ENCODE measurements at places on chromosomes 2 and 18.
A peak's percentile ranks its signal among the peaks of the same experiment; 100 is the strongest.

GRCh38 chr2:8134473-8134932, 547.4 kb upstream of the ID2 start:
- DNase-seq, result no peak

GRCh38 chr18:52750995-52751394, 411.0 kb downstream of the DCC start:
- no peak for DNase-seq

DNA sequence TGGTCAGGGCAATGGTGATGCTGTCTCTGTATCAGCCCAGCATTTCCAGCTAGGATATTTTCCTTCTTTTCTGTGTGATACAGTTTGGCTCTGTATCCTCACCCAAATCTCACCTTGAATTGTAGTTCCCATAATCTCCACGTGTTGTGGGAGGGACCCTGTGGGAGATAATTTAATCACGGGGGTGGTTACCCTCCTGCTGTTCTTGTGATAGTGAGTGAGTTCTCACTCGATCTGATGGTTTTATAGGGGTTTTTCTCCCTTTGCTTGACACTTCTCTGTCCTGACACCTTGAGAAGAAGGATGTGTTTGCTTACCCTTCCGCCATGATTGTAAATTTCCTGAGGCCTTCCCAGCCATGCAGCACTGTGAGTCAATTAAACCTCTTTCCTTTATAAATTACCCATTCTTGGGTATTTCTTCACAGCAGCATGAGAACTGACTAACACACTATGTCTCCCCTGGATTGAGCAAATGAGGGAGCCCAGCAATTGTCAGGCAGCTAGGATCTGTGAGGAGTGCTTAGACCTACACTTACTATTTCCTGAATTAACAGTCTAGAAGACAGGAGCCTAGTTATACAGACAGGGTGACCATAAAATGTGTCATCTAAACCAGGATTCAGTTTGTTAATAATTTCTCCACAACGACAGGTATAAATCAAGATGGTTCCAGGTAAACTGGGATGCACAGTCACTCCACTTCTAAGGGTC, 6.0 kb downstream of the SCN2A start:
- no peak for DNase-seq

DNA sequence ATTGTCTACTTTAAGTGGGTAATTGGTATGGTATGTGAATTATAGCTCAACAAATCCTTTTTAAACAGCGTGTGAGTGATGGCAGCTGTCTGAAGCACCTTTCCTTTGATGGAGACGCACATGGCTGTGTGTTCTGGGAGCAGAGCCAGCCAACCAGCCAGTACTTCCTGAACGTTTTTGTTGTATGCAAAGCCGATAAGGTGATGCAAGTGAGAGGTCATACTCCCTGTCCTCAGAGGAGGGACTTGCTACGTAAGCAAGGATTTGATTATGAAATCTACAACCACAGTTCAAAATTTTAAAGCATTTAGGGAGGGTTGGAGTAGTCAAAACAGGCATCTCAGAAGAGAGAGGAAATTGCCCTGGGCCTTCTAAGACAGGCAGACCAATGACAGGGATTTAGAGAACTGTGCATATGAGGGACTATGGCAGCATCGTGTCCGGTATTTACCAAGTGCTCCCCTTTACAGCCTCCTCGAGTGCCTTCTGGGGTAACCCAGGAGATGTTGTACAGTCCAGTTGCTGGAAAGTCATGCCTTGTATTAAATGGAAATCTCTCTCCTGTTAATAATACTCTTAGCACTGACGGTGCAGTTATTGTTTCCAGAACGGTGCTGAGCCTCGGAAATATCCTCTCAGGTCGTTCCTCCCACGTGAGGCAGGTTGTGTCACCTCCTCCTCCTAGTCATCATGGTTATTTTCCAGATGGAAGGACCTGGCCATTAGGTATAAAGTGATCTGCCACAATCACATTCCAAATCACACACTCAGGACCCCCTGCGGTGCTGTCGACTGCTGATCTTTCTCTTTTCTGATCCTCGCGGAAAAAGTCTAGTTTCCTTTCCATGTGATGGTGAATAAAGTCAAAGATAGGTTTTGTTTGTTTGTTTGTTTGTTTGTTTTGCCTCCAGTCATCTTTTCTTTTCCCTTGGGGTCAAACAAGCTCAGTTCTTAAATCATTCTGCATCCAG, 28.4 kb downstream of the ARHGEF4 start:
- DNase-seq, result no peak

DNA sequence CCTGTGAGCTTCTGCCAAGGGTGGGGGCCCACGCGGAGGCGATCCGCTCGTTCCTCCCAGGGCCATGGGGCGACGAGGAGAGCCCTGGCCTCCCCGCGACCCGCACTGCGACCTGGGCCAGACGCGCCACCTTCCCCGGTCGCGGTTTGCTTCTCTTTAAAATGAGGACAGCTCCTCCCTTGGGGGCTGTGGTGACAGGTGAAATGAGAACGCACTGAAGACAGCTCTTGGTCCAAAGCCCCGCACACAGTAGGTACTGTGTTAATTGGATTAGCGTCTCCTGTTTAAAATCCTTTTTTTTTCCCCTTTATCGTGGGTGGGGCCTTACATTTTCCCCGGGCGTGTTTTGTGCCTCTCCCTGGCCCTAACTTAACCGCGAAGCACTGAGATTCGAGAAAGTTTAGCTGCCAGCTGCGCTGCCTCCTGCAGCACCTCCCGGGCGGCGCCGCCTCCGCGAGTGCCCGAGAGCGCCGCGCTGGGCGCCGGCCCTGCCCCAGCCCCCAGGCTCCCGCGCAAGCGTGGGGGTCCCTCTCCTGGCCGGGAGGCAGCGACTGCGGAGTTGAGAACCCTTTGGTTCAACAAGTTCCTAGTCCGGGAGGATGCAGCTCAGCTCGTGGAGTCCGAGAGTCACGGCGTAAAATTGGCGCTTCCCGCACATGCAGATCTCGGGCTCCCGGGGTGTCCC, 1.1 kb downstream of the HPCAL1 start:
- peak; percentile 75 for DNase-seq

DNA sequence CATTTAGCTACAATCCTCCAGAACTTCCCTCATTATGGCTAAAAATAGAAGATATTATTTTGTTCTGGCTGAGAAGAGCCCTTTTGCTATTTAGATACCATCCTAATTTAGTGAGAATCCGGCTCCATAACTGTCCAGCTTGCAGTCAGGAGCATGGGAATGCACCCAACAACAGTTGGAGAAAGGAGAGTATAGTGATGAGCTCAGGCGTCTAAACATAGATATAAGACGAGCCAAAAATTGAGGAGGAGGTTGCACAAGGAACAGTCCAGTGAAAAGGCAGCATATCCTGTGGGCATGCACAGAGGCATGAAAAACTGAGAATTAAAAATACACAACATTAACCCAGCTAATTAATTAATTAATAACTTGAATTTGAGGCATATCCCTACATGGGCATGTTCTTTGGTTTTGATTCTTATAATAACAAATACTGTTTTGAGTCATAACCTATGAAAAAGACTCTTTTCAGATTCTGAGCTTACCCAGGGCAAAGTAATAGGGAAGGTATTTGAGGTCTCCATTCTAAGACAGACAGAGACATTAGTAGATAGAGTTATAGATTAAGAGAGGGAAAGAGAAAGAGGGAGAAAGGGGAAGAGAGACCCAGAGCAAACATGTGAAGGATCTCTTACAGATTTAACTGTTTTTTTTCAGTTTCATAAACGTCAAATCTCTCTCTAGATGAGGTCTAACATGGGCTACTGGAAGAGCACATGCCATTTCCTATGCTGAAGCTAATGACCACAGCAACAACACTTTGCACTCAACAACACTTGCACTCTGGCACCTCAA, 311.2 kb downstream of the OSR1 start:
- DNase-seq, result no peak

- DNase-seq, result peak; percentile 44
These were observed 42.8 kb downstream of the RAMP1 start for GRCh38 chr2:237901932-237902850.

DNA sequence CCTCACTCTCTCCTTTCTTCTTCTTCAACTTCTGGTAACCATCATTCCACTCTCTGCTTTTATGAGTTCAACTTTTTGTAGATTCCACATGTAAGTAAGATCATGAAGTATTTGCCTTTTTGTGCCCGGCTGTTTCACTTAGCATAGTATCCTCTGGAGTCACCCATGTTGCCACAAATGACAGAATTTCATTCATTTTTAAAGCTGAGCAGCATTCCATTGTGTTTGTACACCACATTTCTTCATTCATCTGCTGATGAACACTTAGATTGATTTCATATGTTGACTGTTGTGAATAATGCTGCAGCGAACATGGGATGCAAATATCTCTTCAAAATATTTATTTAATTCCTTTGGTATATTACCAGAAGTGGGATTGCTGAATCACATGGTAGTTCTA, 133.6 kb upstream of the ERBB4 start:
- no peak for DNase-seq

DNA sequence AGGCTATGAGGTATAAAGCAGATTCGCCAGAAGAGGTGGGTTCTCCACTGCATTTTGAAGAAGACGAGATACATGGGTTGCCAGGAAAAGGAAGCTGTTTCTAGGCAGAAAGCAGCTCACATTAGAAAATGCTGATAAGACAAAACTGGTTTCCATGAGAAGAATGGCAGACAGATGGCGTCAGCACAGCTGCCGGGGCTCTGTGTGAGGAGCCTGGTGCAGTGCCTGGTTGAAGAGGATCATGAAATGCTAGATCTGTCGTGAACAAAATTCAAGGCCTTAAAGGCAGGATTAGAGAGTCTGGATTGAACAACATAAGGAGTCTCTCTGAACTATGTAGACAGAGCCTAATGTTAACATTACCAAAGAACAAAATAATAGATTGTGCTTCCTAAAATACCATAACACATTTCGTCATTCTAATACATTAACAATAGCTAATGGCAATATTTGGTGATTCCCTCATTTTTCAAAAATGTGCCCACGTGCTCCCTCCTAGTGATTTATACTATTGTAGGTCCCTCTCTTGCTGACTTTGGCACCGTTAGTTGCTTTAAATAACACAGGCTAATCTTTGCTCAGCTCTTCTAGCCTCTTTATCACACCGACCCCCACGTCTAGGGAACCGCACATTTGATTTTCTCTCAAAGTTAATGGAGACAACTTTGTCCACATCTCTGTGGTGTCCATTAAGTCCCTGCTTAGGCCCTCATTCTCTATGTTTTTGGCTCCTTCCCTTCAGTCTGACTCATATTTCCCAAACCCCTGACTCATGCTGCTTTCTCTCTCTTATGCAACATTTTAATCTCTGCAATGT, 38.2 kb downstream of the EFEMP1 start:
- no peak for DNase-seq

GRCh38 chr2:85642725-85643124, 25.3 kb downstream of the SFTPB start:
- no peak for DNase-seq

- no peak for DNase-seq
These were observed 36.1 kb downstream of the CREG2 start for GRCh38 chr2:101351207-101351606.

GRCh38 chr2:72846171-72847095, 20.6 kb upstream of the EXOC6B start:
- no peak for DNase-seq

DNA sequence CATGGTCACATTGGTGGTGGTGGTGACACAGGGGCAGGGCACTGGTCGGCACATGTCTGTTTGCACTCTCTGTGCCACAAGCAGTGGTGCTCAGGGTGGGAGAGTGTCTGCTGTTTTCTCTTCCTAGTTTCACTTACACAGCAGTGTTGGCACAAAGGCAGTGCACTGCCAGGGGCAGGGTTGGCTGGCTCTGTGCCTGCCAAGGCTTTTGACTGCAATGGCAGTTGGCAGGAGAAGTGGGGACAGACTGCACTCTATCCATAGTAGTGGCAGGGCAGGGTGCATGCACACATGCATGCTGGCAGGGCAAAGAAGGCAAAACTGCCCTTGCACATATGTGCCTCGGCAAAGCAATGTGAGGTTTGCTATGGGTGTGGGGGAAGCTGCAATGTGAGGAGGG, 635.9 kb downstream of the SUCLG1 start:
- DNase-seq, result no peak

DNA sequence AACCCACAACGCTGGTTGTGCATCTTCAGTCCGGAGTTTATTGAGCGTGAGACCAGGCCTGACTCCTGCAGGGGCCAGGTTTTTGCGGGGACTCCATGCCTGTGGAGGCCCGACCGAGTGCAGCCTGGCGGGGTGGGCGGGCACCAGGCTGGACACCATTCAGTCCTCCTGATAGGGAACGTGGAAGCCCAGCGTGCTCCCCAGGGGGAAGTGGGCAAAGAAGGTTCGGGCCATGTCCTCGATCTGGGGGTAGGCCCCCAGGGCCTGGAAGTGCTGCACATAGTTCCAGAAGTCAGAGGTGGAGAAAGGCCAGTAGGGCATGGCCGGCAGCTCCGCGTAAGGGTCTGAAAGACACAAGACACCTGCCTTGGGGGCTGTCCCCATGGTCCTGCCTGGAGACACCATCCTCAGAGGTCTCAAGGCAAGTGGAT, 1.4 kb downstream of the OTOS start:
- peak; percentile 43 for DNase-seq

DNA sequence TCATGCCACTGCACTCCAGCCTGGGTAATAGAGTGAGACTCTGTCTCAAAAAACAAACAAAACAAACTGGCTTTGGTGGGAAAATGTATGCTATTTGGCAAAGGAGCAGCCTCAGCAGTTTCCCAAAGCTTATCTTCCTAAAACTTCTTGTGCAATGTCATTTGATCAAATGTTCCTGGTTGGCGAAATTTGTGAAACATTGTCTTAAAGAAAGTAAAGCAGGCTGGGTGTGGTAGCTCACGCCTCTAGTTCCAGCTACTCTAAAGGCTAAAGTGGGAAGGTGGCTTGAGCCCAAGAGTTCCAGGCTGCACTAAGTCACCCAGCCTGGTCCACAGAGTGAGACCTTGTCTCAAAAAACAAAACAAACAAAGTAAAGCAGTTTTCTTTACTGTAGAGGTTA, 17.3 kb upstream of the TAF4B start:
- DNase-seq, result no peak

DNA sequence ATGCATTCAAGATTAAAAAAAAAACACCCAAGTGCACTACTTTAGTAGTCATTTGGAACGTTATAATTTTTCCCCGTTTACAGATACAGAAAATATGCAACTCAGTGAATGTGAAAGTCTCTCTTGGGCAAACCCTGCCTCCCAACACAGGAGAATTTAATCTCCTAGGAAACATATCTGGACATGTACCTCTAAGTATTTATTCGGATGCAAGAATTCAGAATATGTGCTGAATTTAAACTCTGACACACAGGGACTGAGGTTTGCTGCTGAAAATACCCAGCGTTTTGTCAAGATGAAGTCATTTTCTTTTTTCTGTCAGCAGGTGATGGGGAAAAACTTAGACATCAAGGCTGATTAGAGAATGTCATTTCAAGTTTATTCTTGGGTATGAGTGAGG, 105.4 kb downstream of the ACKR3 start:
- no peak for DNase-seq

DNA sequence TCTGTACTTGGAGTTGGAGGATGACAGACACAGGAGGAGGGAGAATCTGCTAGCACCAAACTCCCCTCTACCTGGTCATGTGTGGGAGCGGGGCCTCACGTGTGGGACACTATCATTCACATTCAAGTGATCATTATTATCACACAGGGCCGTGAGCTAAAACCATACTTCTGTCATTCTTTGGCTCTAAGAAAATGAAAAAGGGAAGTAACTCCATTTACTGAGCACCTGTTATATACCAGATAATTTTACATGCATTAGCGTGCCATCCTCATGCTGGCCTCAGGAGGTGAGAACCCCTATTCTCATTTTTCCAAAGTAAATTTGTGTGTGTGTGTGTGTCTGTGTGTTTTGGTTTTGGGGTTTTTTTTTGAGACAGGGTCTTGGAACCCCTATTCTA, 150.1 kb downstream of the GLI2 start:
- no peak for DNase-seq
